ENCODE measurements at places on chromosomes 11 and 22.
A peak's percentile ranks its signal among the peaks of the same experiment; 100 is the strongest.

DNA sequence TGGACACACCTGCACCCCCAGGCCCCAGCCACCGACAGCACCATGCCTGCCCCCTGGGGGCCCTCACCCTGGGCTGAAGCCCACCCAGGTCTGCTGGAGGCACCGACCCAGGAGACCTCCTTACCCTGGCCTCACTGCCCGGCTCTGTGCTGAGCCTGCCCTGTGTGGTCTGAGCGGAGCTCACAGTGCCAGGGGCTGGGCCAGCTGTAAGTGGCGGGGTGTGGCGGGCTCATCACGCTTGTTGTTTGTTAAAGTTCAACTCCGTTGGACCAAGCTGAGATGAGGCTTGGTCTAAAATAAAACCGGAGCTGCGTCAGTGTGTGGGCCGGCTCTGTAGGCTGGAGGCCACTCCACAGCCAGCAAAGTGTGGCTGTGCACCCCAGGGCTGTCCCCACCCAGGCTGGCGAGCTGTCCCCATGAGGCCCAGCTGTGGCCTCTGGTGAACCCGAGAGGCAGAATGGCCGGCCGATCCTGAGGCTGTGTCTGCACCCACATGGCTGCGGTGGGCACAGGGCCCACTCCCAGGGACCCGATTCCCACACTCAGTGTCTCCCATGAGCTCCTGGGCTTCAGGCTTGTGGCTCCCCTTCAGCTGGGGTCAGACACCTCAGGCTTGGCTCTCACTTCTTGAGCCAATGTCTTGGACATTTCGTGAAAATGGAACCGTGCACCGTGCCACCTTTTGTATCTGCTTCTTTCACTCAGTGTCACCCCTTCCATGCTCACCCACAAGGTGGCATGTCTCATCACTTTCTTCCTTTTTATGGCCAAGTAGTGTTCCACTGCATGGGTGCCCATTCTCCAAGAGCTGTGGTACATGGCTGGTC is 137.9 kb downstream of the CTTN start:
- no peak for DNase-seq

DNA sequence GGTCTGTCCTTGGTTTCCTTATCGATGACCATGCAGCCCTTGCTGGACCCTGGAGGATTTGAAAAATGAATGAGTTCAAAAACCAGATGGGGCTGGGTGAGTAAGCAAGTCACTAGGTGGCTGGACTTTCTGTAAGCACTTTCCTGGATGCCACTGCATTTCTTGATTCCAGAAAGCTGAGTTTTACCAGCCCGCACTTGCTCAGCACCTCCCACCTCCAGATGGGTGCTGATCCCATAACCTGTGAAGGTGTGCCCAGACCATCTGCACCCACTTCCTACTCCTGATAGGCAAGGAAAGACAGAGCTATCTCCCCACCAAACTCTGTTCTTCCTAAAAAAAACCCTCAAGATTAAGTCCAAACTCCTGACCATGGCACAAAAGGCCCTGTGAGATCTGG is 21.1 kb downstream of the ASCC2 start:
- no peak for DNase-seq

GRCh38 chr11:125951731-125952130 is 5.9 kb downstream of the VSIG10L2 start:
- no peak for DNase-seq

- DNase-seq, result no peak
Observed at GRCh38 chr11:101741479-101742175, 157.8 kb upstream of the TRPC6 start.

DNA sequence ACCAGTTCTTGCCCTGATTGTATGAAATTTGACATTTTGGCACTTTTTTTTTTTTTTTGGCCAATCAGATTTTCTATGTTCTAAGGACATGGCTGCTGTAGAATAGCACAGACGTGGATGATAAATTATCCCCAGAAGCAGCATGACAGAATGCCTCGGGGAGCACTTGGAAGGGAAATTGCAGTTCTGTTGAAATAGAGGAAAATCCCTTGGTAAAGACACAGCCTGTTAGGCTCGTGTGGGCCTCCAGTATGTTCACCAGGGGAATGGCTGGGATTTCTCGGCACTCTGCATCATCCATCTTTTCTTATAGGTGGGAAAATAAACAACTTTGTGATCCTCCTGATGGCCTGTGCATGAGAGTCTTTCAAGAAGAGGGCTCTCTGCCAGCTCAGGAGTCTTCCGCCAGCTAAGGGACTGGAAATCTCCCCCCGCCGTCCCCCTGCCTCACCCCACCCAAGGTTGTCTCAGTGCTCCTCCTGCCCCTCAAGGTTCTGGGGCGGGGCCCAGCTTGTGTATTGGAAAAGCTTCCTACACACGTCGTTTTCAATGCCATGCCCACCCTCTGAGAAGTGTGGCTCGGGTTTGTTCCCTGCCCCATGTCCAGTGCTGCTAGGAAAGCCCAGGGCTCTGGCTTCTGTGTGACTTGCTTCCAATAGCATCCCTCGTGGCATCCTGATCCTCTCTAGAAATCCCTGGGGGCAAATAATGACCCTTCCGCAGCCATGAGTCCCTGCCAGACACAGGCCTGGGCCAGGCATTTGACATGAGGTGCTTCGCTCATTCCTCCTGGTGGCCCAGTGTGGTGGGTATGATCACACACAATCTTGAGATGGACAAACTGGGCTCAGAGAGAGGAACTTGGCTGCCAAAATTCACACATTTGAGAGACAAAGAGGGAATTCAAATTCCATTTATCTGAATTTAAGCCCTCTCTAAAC is 70.6 kb upstream of the ATXN10 start:
- DNase-seq, result no peak

DNA sequence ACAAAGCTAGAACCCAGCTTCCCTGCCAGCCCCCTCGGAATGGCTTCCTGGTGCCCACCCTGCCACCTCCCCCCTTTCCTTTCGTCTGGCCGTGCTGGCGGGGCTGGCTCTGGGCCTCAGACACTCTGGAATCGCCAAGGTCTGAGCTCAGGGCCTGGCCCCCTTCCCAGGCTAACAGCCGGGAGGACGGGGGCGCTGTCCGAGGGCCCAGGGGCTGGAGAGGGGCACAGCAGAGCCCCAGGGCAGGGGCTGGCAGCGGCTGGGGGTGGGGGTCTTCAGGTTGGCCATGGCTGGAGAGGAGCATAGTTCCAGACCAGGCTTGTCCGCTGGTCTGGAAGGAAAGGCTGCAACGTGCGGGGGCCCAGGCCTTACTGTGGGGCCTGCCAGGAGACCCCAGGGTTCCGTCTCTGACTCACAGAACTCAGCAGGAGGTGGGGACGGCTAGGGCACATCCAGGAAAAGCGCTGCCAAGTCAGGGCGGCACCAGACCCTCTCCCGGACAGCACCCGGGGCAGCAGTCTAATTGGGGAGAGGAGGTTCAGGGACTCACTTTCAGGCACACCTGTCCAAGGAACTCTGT is 861 bp upstream of the LTBP3 start:
- no peak for DNase-seq

- peak; percentile 82 for DNase-seq
Observed at GRCh38 chr22:45268958-45269844, 15.5 kb upstream of the UPK3A start.

GRCh38 chr11:86722006-86722405 is 49.6 kb upstream of the ME3 start:
- no peak for DNase-seq

DNA sequence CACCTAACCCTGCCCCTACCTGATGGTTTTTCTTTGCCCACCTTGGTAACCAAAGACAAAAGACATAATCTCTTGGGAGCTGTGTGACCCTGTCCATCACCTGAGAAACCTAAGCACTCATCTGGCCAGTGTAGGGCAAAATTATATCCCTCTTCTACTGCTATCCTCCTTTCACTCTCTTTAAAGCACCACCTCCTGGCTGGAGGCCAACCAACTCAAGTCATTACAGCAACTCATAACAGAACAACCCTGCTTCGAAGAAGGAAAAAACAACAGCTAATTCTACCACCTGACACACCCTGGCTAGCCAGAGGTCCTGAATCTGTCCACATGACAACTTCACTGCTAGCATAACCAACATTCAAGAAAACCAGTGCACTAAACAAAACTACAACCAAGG is 45.5 kb downstream of the GAS2 start:
- no peak for DNase-seq

DNA sequence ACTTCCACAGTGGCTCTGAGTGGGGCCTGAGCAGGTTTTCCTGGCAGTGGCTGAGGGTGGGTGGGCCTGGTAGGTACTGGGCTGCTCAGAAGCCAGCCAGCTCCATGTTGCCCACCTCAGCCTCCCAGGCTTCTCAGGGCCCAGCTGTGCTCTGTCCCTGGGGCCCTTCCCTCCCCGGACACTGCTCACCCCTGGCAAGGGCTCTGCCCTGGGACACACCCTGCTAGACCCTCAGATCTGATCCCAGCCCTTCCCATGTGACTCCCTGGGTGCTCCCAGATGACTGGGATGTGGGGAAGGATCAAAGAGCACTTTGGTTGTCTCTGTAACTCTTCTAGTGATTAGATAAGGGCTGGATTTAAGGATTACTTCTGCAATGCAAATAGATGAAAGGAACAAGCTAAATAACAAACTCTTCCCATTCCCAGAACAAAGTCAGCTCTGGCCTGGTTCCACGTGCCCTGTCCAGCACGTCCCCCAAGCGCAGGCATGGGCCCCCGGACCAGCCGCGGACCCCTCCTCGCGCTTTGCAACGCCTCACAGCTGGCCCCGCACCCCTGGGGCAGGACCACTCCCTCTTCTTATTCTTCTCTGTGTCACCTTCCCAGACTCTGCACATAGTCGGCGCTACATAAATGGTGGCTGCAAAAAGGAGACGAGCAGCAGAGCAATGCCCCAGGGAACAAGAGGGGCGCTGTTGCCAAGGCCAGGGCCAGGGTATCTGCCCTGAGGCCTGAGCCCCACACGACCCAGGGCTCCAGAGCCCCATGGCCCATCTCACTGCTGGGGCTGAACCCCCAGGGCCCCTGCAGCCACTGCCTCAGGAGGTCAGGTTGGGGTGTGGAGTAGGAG is 5.7 kb upstream of the KRTAP5-6 start:
- no peak for DNase-seq

DNA sequence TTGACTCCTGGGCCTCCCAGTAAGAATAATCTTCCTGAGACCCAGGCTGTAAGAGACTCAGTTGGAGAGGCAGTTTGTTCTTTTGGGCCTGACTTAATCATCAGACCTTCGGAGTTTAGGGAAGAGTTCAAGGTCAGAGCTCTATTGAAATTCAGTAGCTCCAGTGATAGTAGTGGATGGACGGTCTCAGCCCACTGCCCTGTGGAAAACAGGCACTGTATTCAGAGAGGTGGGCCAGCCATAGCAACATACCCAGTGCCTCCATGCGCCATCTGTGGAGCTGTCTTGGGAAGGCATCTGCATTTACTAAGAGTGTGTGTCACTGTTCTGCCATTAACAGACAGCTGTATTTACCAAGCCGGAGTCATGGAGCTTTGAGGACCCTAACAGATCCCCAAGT is 2.9 kb downstream of the SMARCB1 start:
- no peak for DNase-seq

- peak; percentile 15 for DNase-seq
Observed at GRCh38 chr11:8338138-8338537, 74.5 kb upstream of the LMO1 start.

- DNase-seq, result no peak
Observed at GRCh38 chr11:61598374-61598773, 17.5 kb upstream of the SYT7 start.

- DNase-seq, result no peak
Observed at GRCh38 chr11:33040862-33041453, 1.6 kb downstream of the TCP11L1 start.

GRCh38 chr11:31847761-31848160 is 36.6 kb upstream of the PAX6 start:
- no peak for DNase-seq

DNA sequence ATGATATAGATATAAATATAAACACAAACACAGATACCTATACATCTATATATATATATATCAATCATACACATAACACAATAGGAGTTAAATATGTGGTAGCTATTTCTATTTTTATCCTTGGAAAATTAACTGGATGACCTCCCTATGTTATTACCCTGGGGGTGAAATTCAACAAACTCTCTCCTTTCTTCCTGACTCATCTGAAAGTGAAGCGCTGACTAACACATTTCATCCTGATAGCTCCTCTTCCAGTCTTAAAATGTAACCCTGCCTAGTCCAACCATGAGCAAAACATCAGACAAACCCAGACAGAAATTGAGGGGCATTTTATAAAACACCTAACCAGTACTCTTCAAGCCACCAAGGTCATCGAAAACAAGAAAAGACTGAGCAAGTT is 220.6 kb upstream of the ISX start:
- DNase-seq, result no peak
